ENCODE measurements at places on chromosomes 5 and 9.

- DNase-seq, result no peak
Observed at GRCh38 chr5:64074533-64074932, 91.1 kb upstream of the RNF180 start.

GRCh38 chr5:62642468-62642867, 63.8 kb downstream of the LRRC70 start:
- DNase-seq, result no peak

DNA sequence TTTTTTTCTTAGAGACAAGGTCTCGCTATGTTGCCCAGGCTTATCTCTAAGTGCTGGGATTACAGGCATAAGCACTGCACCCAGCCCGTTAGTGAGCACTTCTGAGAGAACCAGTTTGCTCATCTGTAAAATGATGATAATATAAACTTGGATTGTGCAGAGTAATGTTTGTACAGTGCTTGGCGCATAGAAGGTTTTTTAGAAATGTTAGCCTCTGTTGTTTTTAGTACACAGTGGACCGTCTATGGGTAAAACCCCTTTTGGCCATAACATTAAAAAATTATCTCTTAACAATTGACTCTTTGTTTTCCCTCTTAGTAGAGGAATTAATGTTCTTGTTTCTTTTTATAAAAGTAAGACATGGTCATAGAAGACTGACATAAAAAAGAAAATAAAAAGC, 202.1 kb downstream of the PCSK5 start:
- no peak for DNase-seq

DNA sequence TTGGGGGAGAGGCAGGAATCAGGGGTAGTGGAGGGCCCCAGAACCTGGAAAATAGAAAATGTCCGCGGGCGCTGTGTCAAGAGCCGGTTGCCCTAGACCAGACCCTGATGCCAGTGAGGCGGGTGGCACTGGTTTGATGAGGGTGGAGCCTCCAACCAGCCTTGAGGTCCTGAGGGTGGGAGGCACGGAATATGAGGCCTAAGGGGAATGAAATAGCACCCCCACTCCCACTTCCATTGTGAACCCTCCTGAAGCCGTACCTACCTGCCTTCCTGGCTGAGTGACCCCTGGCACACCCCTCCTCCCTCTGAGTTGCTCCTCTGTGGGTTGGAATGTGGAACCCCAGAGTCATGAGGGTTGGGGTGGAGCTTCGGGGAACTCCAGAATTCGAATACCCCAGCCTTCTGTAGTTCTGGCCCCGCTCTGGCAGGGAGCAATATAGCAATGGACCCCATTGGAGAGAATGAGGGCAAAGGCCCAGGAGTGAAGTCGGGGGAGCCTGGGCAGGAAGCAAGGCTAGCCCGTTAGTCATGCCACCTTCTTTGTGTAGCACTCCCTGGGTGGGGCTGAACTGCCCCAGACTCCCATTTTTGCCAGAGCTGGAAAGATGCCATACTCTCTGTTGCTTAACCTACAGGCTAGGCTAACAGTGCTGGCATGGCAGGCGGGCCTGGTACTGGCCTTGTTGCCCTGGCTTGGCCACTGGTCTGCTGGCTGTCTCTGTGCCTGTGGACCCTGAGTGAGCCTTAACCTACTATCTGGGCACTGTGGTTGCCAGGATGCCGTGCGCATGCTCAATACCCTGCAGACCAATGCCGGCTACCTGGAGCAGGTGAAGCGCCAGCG, 1.0 kb downstream of the FPGS start:
- DNase-seq, result no peak

GRCh38 chr5:142432369-142432863, 107.6 kb upstream of the SPRY4 start:
- peak; percentile 4 for DNase-seq

GRCh38 chr5:152397581-152397980, 7.5 kb downstream of the NMUR2 start:
- no peak for DNase-seq

GRCh38 chr9:137056739-137057415, 3.0 kb upstream of the ENTPD2 start:
- DNase-seq, result no peak

- no peak for DNase-seq
Observed at GRCh38 chr9:110148384-110148783, 59.6 kb downstream of the C9orf152 start.

DNA sequence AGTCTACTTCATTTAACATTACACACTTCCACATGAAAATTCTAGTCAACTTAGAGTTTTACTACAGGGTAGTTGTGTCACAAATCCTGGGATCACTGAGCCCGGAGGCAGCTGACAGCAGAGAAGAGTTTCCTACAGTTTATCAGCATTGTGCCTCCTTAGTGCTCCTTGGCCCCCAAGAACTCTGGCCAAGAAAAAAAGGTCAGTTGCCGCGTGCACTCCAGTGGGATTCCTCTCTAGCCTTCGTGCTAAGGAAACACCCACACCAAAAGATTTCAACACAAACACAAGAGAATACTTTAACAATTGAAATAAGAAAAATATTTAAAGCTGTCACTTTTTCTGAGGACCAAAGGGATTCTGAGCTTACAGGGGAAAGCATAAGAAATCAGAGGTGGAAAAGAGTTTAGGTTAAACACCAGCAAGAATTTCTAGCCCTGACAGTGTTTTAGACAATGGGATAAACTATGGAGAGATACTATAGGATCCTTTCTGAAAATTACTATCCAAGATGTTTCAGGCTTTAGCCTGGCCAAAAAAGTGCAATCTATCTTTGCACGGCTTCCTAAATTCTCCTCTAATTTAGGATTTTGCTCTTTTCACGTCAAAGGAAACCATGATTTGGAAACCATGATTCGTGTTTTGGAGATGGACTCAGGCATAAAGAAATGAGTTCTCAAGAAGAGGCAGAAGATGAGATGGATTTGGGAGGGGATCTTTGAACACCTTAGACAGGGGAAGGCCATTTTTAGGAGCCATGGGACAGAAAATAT, 606.8 kb downstream of the RAB3C start:
- no peak for DNase-seq

DNA sequence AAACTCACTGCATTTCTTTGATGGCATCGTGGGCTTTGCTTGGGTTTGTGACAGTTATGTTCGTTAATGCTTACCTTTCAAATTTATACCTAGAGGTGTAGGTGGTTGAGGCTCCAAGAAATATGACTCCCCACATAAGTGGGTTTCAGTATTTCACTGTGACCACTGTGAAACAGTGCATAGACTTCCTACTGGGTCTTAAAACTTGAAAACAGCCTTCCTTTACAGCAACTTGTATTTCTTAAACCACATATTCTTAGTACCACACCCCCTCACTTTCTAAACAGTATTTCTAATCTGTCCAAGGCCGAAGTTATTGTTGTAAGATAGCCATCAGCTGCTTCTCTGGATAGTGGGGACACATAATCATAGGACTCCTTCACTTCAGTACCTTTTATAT, 48.3 kb downstream of the TMEFF1 start:
- no peak for DNase-seq

DNA sequence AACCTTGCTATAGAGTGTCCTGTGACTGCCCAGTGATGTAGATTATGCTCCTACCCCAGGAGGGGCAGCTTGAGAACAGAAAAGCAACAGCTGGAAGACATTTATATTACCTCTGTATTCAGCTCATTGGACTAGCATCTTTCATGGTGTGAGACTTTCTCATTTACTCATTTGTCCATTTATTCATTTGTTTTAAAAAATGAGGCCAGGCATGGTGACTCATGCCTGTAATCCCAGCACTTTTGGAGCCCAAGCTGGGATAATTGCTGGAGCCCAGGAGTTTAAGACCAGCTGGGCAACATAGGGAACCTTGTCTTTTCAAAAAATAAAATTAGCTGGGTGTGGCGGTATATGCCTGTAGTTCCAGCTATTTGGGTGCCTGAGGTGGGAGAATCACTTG, 130.0 kb upstream of the LHFPL2 start:
- no peak for DNase-seq
